ENCODE measurements at places on chromosomes 3 and 15.

- DNase-seq: no peak
Observed at GRCh38 chr3:133038731-133039375, 662 bp downstream of the TMEM108 start.

DNA sequence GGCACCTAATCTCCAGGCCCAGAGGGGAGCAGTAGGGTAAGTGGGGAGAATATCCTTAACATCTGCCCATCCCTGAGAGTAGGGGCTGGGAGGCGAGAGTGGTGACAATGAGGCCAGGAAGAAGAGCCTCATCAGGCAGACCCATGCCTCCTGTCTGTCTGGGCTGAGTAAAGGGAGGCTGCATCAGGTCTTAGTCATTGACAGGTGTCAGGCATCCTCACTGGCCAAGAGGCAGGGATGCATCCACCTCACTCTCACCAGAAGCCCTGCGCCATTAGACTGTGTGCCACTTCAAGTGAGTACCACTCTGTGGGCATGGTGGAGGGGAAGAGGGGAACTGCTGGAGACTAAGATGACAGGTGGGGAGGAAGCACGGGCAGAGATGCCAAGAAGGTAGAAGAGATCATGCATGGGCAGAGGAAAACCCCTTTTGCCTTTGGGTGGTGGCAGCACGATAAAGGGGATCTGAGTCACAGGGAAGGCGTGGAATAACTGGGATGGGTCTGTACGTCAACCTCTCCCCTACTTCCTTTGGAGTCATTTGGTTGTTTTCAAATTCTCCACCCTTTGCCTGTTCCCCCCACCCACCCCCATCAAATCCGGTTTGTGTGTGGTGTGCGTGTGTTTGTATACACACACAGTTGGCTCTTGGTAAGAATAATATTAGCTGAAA is 14.1 kb downstream of the ANAPC13 start:
- DNase-seq: no peak

DNA sequence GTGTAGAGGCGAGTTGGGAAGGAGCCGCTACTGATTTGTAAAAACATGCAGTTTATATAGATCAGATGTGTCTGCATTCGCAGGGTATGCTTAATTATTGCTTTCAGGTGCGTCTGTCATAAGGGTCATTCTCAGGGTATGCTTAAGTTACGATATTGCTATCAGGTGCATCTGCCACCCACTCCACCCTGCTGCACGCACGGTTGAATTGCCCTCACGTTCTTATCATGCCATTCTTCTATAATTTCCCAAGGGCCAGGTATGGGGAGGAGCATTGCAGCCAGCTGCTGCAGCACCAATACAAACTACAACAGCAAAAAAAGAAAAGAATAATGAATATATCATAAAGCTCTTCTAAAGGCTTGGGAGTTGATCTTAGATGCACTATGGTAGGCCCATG is 230.0 kb downstream of the KBTBD8 start:
- DNase-seq: no peak

- DNase-seq: no peak
Observed at GRCh38 chr15:40282147-40282868, 556 bp downstream of the ANKRD63 start.

- no peak for DNase-seq
Observed at GRCh38 chr3:140434261-140434905, 243.5 kb upstream of the TRIM42 start.

- DNase-seq: no peak
Observed at GRCh38 chr3:100910986-100911385, 82.2 kb downstream of the ABI3BP start.

All from NCI-H1694 treated with DMSO at 0.1 percent for 48 hours (cell line).